HFFc6 (cell line): ENCODE measurements at places on chromosomes 7 and 10.

- no peak for DNase-seq
Observed at GRCh38 chr7:119708891-119709290, 564.1 kb upstream of the KCND2 start.

DNA sequence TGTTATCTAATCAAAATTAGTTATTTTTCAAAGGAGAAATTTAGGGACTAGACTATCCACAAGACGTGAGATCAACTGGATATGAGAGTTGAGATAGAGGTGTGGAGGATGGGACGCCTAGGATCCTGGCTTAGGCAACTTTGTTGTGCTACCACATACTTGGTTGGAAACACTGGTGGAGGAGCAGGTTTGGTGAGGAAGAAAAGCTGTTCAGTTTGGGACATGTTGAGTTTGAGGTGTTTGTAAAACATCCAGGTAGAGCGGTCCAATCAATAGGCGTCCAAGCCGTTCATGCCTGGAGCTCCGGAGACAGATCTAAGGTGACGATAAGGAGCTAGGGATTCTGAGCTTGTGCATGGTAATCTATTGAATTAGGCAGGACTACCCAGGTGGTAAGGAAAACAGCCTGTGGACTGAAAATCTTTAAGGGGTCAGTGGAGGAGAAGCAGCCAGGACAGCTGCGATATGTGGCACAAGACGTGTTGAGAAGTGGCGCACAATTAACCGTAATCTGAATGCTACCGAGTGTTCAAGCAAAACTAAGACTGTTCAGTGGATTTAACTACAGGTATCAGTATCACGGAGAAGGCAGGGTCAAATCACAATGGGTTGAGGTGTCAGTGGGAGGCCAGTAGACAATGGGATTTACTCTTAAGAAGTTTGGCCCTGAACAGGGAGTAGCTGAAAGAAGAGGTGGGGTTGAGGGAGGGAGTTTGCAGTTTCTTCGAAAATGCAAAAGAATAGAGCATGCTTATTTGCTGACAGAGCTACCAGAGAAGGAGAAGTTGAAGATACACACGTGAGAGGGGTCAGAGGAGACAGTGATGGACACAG, 16.1 kb upstream of the TRPV6 start:
- no peak for DNase-seq

DNA sequence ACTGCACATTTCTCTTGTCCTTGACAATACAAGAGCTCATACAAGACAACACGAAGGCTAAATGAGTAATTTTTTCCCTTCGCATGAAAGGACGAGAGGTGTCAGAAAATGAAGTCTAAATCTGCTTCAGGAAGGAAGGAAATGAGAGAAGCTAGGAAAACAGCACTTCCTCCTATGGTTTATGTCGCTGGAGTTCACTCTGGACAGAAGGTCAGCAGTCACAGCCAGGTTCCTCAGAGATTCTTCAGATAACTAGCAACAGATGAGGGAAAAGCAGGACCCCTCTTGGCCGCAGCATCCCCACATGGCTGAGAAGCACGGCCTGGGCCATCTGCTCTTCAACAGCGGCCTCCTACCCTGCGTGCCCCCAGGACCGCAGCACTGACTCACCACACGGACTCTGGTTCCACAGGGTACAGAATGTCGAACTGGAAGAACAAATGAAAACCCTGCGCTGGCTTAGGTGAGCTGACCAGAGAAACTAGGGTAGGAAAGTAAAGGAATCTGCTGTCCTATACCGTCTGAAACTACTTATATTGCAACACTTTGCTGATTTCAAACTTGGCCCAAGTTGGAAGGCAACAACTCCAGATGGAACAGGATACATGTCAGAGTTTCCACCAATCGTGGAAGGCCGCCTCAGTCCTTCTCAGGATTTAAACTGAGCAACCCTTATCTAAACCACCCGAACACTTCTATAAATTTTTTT, 26.3 kb downstream of the DNMBP start:
- peak; percentile 84 for DNase-seq

DNA sequence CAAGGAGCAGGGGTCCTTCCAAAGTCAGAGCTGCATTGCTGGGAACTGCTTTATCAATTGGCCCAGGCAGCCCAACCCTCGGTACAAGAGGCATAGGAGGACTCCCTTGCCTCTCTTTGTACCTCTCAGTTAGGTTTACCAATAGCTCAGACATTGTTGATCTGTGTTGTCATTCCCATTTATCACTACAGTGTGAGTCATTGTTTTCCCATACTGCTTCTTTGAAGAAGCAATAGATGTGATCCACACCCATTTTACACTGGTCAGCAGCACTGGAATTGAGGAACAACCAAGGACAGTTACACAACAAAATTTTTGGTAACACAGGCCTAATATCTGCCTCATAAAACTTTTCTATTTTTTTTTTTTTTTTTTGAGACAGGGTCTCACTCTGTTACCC, 307.2 kb downstream of the SNX13 start:
- peak; percentile 48 for DNase-seq

GRCh38 chr10:88245974-88246511, 337.1 kb downstream of the RNLS start:
- peak; percentile 30 for DNase-seq

GRCh38 chr10:80168162-80168511, 35.6 kb downstream of the PLAC9 start:
- DNase-seq = no peak

- no peak for DNase-seq
Observed at GRCh38 chr10:117741524-117741923, 199.0 kb downstream of the EMX2 start.

GRCh38 chr10:7881119-7881518, 62.8 kb downstream of the TAF3 start:
- DNase-seq = no peak

DNA sequence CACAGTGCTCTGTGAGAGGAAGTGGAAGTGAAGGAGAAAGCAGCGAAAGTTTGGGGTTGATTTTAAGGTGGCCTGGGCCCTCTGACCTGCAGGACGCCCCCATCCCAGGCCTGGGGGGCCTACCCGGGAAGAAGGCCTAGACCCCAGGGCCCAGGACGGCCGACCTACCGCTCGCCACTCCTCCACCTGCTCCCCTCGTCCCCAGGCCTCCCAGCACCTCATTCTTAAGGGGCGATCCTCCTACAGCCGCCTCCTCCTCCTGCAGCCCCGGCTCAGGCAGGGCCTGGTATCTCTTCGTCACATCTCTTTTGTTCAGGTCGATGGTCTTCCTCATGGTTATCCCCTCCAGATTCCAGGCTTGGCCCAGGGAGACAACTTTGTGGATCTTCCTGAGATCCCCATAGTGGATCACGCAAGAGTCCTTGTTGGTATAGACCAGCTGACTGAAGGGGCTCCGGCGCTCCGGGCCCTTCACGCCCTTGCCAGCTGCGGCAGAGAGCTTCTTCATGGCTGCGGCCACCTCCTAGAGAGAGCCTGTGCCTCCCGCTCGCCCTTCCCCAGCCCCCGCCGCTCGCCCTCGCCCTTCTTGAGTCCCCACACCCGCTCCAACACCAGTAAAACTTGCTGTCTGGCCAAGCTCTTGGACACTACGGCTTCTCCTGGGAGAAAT, 117.5 kb downstream of the OR13A1 start:
- DNase-seq = no peak

- peak; percentile 70 for DNase-seq
Observed at GRCh38 chr10:119022846-119023552, 6.5 kb upstream of the NANOS1 start.

DNA sequence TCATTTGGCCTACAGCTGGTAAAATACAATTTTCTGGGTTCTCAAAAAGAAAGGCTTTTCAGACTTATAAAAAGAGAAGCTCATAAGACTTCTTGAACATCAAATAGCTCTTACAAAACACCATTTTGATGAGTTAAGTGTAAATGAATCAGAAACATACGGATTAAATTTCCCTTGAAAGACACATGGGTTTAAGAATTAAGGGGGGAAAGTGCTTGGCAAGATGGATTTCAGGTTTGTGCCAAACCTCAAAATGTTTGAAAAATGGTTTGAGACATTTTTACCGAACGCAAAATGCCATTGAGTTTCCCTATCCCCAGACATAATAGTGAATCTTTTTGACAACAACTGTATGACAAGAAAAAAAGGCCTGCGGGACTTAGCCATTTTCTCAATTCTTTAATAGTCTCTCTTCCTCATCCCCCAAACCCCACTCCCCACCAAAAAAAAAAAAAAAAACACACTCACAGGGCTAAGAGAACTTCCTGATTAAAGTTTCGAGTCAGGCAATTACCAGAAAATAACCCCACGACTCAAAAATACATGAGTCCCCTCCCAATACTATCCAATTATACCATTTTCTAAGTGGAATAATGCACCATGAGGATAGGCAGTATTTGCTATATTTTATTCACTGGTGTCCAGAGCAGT, 260.1 kb downstream of the TRIL start:
- no peak for DNase-seq

DNA sequence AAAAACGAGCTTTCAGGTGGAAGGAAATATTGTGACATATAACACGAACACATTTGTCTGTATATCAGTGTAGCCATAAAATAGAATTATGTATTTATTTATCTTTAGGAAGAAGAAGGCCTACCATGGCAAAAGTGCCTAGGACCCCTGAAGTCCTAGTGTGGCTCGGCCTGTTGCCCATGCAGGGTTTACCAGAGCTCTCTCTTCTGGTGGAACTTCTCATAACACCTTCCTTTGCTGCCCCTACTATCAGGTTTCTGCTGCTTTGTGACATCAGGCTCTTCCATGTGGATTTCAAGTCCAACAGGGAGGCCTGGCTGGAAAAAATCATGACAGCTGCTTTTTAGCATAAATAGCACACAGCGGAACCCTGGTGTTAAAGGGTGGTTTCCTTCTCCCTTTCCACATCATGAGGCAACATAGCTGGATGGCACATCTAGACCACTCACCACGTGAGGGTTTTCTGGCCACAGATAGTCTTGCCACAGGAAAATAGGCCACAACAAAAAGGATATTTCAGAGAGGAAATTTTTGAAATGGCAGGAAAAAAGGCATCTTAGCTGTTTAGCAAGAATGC, 44.8 kb upstream of the ADO start:
- no peak for DNase-seq

GRCh38 chr10:123134915-123135414, 805 bp upstream of the HMX3 start:
- DNase-seq = no peak

DNA sequence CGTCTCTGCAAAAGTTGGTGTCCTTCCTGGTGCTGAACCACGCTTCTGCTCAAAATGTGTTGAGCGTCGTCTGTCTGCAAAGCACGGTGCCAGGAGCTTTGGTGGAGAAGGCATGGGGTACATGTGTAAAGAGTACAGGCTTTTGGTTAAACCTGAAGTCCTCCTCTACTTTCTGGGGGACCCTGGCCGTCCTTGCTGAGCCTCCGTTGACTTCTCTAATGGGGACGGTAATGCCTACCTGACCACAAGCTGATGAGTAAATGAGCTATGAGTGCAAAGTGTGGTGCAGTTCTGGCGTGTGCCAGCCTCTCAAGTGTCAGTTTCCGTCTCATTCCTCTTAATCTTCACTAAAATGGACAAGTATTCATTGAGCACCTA, 527 bp upstream of the HERPUD2 start:
- no peak for DNase-seq

- DNase-seq = peak; percentile 42
Observed at GRCh38 chr7:13742811-13743210, 246.7 kb downstream of the ETV1 start.

- no peak for DNase-seq
Observed at GRCh38 chr10:33071857-33072256, 113.8 kb upstream of the ITGB1 start.

DNA sequence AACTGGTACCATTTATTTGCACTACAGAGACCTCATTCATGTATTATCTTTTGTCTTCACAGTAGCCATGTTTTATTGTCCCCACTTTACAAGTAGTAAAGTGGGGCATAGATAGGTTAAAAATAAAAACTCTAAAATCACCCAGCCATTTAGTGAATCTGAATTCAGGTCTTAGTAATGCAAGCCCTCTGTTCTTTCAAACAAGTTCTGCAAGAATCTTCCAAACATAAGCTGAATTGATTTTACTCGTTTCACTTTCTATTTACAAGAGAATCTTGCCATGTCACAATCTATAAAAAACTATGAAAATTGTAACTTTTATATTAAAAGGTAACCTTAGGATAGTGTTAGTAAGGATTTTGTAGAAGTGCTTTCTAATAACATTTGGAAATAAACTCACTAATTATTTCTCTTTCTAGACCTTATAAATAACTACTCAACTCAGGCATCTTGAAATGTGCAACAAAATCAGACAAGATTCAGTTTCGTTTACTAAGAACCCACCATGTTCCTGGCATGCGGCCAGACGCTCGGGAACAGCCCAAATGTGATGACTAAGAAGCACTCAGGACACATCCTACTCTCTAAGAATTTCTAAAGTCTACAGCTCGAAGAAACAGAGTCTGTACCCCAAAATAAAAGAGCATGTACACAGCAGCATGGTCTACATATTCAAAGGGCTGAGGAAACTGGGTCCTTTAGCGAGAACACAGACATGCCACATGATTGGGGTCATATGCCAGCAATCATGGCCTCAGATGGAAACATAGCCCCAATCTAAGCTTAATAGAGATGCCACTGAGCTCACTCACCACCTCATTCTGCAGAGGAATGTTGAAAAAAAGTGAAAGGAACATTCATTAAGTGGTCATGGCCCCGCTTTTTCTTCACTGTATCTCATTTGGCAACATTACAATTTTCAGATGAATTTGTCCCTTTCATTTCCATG, 167.6 kb downstream of the AMPH start:
- no peak for DNase-seq

GRCh38 chr7:148994576-148994975, 33.7 kb downstream of the PDIA4 start:
- DNase-seq = no peak

- no peak for DNase-seq
Observed at GRCh38 chr10:11162828-11163599, 145.3 kb downstream of the CELF2 start.

DNA sequence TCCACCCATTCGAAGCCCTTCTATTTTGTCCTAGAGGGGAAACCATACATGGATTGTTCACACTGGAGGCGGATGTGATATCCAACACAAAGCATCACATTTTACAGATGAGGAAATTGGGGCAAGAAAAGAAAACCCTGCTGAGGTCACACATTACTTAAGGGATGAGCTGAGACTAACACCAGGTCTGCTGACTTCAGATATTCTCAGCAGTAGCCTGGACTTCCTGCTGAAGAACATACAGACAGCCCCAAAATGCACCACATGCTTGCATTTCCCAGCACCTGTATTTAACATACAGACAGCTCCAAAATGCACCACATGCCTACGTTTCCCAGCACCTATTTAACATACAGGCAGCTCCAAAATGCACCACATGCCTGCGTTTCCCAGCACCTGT, 11.2 kb downstream of the GIMAP5 start:
- DNase-seq = no peak

DNA sequence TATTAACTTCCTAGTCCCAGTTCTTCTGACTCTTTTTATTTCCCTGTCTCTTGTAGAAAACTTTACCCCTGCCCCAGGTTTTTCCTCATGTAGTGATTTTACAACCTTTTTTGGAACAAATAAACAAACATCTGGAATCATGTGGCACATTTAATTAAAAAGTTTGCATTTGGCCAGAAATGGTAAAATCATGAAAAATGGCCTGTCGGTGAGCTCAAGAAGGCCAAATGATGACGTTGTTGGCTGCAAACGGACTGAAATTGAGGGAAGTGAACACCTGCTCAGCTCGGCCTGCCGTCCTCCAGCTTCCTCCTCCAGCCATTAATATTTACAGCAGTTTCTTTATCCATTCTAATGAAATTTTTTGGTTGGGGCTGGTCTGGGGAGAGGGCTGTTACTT, 902.8 kb downstream of the LRMDA start:
- DNase-seq = no peak

- DNase-seq = no peak
Observed at GRCh38 chr10:3780771-3781467, 4.1 kb downstream of the KLF6 start.

GRCh38 chr10:66910671-66911070, 15.2 kb upstream of the LRRTM3 start:
- no peak for DNase-seq

- DNase-seq = no peak
Observed at GRCh38 chr7:99381664-99382075, 7.1 kb downstream of the ARPC1B start.
